HepG2 (cell line): ENCODE measurements at places on chromosomes 11 and 22. TPM values are rescaled to one million over a fixed set of nuclear protein-coding genes. Genes with fewer than 3 reads are reported as not detected.

The HSCB gene
- polyA plus RNA-seq = 13.9 and 15.4 TPM in 2 replicates

The PITPNM1 gene
- 8.2 and 9.4 TPM in 2 replicates for polyA plus RNA-seq

The FAT3 gene
- polyA plus RNA-seq = not detected in 2 replicates

The MED19 gene
- polyA plus RNA-seq = 12.8 and 12.9 TPM in 2 replicates

The TENM4 gene
- under 0.01 TPM in 1 of 2 replicates, not detected in the other for polyA plus RNA-seq

The BATF2 gene
- polyA plus RNA-seq = 2.8 and 3.1 TPM in 2 replicates

The ALKBH3 gene
- polyA plus RNA-seq = 16.5 and 17.8 TPM in 2 replicates

The IL17REL gene
- not detected in 2 replicates for polyA plus RNA-seq

The DGAT2 gene
- polyA plus RNA-seq = 39.0 and 47.6 TPM in 2 replicates

The PYGM gene
- 0.12 and 0.13 TPM in 2 replicates for polyA plus RNA-seq

The ARHGAP20 gene
- polyA plus RNA-seq = not detected in 2 replicates
